ENCODE measurements at places on chromosomes 1 and 21. TPM values are rescaled to one million over a fixed set of nuclear protein-coding genes. Genes with fewer than 3 reads are reported as not detected.

DNA sequence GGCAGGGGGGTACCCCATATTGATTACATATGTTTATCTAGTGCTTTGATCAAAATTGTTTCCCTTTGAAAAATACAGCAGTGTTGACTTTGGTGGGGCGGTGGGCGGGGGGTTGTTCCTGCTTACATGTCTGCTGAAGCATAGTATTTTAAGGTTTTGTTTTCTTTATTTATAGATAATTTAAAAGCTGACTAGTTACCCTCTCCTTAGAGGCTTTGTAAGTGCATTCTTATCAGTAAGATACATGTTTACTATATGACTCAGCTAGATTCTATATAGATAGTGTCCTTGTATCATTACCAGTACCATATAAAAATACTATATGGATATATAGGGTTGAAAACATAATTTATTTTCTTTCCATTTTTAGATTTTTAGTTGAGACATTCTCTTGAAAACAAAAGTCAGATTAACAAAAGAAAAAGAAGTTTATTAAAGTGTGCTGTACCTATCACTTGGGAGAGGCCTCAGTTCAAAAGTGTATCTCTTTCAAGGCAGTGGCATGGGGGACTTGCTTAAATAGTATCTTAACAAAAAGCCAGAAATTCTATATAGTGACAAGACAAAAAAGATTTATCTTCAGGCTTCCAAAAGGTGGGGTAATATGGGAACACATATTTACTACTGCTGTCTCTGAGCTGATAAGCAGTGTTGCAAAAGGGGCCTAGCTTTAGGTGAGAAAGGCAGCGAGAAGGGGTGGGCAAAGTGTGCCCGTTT lies 79.0 kb downstream of the HS2ST1 start:
- no peak for DNase-seq

DNA sequence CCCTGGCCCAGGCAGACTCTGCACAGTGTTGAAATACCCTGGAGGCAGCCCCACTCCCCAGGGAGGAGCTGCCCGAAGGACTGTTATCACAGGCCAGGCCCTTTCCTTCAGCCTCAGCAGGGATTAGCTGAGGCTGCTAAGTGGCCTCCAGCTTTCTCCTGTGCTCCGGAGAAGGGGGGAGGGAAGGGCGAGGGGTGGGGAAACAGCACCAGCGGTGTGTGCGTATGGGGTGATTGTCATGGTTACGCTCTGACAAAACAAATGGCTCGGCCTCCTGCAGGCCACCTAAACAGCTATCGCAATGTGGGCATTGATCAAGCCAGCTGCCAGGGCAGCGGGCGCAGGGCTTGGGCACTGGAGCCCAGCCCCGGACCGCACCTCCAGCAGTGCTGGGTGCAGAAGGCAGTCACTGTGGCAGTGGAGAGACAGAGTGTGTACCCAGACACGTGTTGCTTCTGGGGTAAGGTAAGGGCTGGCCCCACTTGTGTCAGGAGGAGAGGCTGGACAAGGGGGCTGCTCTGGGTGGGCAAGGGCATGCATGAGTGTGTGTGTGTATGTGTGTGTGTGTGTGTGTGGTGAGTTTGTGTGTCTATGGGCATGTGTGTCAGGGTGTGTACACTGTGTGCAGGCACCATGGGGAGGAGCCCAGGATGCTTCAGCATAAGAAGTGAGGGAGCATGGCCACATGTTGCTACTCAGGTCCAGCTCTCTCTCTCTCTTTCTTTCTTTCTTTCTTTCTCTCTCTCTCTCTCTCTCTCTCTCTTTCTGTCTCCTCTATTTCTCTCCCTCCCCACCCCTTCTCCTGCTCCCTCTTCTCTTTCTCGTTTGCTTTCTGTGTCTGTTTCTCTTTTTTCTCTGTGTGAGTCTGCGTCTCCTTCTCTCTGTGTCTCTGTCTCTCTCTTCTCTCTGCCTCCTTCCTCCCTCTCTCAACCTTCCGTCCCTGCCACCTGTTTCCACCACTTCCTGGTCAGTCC lies at the start of gene VWA5B1:
Gene VWA5B1, plus strand, starts transcription at position 252 of the 974 bp plus-strand sequence. CDS start 19,727 bp downstream, outside the sequence.
- no peak for DNase-seq

DNA sequence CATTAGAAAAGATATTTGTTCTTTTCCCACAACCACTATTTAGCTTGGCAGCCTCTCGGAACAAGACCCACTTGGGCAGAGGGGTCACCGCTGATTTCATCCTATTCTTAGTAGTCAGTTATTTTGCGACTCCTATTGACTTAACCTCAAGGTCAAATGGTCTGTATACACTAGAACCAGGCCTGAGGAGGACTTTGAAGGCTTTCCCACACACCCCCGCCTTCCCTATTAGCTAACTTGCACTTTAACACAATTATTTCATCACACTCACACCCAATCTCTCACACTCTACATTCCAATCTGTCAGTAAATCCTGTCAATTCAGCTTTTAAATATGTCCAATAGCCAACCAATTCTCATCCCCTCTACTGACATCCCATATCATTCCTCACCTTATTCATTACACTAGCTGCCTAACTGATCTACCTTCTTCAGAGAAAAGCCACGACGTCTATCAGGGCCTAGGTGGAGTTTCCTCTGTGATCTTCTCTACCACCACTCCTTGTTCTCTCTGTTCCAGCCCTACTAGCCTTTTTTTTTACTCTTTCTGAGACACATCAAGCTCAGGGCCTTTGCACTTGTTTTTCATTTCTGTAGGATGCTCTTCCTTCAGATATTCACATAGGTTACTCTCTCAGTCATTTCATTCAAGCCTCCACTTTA lies 1.0 kb upstream of the NIBAN1 start:
- DNase-seq: no peak

DNA sequence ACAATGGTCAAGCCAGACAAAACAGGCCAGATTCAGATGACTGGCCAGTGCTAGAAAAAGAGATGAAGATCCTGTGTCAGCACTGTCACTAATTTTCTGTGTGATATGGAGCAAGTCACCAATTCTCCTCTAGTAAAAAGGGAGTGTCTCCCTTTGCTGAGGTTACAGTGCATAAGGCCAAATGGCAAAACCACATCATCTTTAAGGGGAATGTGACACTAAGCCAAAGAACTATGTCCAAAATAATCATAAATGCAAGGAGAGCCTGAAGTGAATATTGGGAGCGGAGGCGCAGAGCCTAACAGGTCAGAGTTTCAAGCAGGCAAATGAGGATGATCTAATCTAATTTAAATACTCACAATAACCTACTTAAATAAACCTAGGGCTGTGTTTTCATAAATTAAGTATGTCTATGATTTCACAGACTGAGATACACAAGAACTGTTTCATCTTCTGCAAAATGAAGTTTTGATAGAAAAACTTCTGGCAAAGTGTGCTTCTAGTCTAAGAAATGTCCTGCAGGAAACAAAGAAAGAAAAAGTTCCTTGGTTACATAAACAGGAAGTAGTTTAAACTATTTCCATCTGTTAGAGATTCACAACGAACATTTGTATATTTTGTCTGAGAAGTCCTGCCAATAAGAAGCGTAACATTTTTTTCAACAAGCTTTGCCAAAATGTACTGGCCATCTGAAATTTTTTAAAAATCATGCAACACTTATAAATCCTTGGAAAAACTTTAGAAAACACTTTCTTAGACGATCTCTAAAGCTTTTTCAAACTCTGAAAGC lies 290.2 kb downstream of the LRRC40 start:
- DNase-seq: peak; percentile 96

DNA sequence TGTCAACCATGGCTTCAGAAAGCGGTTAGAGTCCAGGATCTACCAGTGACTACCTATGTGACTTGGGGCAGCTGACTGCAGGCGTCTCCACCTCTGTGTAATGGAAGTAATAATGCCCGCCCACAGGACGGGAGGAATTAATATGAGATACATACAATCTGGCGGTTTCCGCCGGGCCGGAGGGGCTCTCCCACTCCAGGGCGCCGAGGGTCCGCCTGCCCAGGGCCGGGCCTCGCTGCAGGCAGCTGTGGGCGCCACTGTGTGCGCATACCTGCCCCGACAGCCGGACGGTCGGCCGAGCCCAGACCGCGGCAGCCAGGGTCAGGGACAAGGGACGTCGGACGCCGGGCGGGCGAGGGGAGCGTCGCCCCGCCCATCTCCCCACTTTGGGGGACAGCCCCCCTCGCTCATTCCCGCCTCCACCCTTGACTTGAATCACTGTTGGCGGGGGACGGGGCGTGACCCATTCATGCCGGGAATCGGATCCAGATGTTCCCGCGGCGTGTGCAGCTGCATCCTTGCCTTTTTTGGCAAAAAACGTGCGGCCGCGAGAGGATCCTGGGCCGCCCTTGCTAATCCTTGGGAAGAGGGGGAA lies 6.0 kb upstream of the SF3A3 start:
- DNase-seq: peak; percentile 99

DNA sequence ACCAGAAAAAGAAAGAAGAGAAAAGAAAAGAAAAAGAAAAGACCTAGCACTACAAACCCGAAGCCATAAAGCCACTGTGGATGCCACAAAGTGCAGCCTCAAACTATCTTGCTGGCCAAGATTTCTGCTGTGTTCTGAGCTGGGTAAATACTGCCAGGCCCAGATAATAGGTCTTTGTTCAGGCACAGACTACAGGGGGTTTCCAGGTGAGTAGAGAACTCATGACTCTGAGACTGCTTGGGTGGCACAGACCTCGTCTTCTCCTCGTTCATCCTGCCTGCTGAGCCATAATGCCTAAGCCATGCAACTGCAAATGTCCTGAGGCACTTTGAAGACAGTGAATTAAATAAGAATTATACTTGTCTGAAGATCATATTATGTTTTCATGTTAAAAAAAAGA lies 651.8 kb downstream of the LMO4 start:
- DNase-seq: no peak

DNA sequence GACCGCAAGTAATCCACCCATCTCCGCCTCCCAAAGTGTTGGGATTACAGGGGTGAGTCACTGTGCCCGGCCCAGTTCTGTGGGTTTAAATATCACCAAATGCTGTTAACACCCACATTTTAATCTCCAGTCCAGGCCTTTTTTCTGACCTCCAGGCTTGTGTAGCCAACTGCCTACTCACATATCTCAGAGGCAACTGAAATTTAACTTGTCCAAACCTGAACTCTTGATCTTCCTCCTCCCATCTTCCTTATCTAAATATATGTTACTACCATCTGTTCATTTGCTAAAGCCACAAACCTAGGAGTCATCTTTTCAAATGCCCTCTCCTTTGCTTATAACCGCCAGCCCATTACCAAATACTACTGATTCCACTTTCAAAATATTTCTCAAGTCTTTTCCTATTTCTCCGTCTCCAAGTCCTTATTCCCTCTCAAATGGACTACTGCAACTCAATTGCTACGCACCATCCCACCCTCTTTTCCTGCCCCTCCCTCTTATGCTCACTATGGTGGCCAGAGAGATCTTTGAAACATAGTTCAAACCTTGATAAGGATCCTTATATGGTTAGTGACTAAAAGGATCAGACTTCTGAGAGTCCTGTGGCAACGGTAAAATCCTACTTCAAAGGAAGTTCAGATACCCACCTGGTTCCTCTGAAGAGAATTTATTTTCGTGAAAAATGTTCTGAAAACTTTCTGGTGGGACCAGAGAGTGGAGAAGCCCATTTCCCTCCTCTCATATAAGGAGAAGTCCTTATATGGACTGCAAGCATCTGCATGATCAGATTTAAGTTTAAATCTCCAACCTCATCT lies 78.5 kb upstream of the CDC42BPA start:
- DNase-seq: no peak

GRCh38 chr1:241857131-241857530 lies 9.1 kb downstream of the EXO1 start:
- no peak for DNase-seq

DNA sequence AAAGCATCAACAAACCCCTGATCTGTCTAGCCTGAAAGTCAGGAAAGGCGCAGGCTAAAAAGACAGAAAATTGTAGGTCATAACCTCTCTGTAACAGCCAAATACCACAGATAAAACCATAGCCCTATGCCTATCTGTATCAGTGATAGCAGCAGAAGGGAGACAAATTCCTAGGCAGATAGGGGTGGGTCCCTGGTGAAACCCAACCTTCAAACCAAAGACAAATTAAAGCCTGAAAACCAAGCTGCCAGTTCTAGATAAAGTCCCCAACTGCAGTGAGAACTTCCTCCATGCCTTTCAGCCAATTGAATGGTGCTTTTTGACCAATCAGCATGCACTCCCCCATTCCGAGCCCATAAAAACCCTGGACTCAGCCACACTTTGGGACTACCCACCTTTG lies 115.3 kb downstream of the NTPCR start:
- DNase-seq: no peak

DNA sequence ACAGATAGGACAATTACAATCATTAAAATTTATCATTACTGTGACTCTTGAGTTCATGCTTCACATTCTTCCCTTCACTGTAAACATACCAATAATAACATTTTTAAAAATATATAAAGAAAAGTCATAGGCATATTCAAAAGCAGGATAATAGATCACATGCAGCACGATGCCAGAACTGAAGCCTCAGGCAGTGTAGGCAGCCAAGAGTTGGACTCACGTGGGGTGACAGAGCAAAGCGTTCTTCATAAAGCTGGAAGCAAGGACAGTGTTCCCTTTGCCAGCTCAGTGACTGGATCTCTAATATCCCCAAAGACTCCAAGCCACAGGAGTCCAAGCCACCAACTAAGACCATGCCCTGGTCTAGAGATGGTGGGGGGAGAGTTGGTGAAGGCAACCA lies 77.7 kb downstream of the ODF2L start:
- DNase-seq: peak; percentile 37

DNA sequence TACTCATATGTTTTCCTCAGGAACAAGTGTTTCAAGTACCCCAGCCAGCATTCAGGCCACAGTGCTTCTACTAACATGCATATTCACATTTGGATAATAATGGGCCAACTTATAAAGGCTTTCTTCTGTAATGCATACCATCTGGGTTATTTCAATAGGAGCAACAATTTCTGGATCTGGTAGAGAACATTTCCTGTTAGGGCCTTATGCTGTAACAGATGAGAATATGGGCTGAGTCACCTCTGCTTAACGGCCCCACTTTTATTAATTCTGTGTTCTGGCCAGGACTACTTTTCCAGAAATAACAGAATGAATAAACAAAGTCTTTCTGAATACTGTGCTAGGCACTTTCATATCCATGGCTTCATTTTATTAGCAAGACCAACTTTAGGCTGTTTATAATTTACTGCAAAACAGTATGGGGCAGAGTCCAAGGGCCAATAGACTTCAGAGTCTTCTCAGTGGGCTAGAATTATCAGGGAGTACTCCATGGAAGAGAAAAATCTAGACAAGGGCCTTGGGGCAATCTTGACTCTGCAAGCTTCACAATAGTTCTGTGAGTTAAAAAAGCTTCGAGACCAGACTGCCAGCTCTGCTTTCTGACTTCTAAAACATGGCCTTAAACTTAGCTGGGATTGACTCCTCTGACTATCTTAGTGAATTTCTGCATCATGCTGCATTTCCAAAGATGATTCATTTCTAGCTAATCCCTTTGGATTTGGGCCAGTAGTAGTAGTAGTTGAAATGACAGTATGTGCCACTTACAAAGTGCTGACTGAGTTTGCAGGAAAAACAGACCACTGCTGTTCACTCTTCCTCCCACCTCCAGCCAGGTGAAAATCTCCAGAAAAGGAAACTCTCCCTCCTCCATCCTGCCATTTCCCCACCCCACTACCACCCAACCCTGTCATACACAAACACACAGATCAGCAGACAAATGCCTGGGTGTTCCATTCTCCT lies 8.2 kb upstream of the SSX2IP start:
- DNase-seq: peak; percentile 95

Gene FMN2
- 0.27 TPM for total RNA-seq
